ENCODE measurements at places on chromosomes 5 and 9.

DNA sequence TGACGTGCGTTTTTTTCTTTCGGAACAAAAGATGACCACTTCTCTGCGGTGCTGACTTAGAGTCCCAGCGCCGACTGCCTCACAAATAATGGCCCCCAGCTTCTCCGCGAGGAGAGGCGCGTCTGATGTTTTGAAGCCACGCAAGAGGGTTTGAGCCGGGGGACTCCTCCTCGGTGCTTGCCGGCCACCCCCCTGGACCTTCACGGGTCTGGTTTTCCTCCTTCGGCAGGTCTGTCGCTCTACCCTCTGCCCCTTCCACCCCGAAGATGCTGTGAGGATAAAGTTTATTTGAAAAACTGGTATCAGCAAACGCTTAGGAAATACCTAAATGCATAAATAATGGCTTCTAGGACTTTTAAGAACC is 584 bp downstream of the USP20 start:
- peak; percentile 41 for DNase-seq

GRCh38 chr5:117738571-117738970 is 1163.9 kb upstream of the SEMA6A start:
- no peak for DNase-seq

GRCh38 chr9:106700676-106701075 is 162.3 kb upstream of the ZNF462 start:
- no peak for DNase-seq

DNA sequence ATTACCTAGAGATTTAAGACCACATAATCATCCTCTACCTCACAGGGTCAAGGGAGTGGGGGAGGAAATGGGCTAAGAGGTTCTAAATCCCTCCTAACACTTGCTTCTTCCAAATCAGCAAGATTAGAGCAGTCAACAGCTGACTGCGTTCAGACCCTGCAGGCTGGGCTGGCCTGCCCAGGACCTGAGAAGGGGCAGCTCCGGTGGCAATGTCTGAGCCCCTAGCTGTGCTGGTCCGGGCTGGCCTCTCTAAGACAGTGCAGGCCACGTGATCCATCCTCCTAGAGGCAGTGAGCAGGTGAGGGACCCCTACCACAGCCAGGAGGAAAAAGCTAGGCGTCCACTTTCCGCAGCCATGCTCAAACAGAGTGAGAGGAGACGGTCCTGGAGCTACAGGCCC is at the start of gene KCNV2:
KCNV2 (plus strand) TSS at position 126 of the 400 bp plus-strand sequence; CDS start at position 356, 230 bp downstream.
- DNase-seq = no peak

DNA sequence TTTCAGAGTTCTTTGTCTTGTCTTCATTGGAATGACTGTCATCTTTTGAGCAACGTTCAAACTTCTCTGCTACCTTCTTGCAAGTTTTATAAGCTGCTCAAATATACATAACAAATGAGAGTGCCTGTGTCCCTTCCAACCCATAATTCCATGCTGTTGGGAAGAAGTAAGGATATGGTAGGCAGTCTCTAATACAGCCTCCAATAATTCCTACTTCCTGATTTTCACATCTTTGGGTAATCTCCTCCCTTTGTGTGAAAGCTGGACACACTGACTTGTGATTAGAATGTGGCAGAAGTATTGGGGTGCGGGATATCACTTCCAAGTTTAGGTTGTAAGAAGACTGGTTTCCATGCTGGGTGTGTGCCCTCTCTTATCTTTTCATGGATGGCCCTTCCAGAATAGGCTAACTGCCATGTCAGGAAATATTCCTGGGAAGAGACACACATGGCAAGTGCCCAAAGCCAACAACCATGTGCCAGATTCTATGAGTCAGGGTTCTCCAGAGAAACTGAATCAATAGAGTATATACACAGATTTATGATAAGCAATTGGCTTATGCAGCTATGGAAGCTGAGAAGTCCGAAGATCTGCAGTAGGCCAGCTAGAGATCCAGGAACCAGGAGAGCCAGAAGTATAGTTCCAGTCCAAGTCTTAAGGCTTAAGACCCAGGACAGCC is 531.3 kb downstream of the NTRK2 start:
- DNase-seq = no peak

DNA sequence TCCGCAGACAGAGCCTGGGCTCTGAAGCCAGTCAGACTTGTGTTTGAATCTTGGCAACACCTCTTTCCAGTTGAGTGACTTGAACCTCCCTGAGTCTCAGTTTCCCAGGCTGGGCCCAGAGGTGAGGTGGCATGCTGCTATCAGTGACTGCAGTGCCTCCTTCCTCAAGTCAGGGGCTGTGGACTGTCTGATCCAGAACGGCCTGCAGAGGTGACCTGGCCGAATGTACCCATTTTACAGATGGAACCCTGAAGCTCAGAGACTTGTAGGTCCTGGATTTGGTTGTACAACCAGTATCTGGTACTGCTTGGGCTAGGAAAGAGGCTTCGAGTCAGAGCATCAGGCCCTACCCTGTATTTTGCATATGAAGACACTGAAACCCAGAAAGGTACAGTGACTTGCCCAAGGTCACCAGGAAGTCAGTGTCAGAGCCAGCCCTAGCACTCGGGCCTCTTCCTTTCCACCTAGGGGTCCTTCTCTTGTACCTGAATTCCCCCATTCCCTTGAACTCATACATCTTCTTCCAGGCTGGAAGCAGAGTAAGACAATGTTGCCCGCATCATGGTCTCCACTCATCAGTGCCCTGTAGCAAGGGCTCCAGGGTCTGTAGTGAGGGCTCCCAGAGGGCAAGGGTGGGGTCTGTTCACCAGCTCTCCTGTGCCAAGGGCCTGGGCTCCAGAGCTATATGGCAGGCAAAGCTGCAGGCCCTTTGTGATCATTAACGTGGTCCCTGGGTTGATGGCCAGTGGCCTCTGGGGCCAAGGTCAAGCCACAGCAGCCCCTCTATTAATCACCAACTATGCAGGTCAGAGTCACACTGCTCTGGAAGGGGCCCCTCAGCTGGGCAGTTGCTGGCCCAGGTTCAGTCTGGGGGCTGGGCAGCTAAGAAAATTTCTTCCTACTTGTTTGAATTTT is 28.5 kb downstream of the GSN start:
- no peak for DNase-seq

- no peak for DNase-seq
Measured at GRCh38 chr5:172481011-172481800, 26.9 kb upstream of the SH3PXD2B start.

DNA sequence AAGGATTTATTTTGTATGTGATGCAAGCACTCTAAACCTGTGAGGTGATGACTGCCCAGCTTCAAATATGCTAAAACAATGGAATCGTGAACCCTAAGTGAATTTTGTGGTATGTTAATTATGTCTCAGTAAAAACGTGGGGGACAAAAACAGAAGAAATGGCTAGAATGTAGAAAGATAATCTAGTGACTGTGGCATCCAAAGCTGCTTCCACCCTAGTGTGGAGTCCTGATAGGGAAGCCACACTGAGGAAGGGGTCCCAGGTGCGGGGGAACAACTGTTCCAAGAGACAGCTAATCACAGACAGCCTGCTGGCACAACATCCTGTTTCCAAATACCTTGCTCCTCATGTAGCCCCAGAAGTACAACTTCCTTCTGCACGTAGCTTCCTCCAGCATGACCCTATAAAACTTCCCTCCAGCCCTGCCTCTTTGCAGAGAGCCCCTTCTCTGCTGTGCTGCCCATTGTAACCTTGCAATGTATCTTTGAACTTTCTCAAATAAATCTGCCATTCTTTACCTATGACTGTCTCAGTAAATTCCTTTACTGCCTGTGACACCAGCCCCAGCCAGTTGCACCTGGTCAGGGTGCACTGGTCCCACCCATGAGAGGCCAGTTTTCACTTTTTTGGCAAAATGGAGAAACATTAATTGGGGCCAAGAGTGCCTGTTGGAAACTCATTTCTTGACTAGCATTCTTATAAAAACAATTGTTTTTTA is 4.9 kb downstream of the GMCL2 start:
- no peak for DNase-seq

- DNase-seq = no peak
Measured at GRCh38 chr9:127184641-127185040, 62.2 kb upstream of the ANGPTL2 start.

GRCh38 chr5:10676946-10677345 is 84.1 kb downstream of the DAP start:
- DNase-seq = no peak

GRCh38 chr5:167579693-167580055 is 711.8 kb upstream of the WWC1 start:
- DNase-seq = no peak

- no peak for DNase-seq
Measured at GRCh38 chr9:133590231-133590855, 18.8 kb downstream of the FAM163B start.

DNA sequence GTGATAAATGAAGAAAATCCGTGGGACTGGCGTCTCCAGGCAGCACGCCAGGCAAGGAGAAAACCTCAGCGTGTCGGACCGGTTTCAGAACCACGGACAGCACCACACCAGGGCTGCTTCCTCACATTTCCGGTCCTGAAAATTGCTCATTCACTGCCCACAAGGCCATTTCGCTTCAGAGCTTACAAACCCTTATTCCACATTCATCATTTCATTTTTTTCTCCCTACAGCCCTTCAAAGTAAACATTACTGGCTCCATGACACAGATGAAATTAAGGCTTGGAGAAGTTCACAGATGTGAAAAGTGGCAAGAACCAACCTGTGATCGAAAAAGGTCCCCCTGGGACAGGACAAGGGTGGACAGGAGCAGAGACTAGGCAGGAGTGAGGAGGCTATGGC is 1.5 kb upstream of the GPRIN1 start:
- peak; percentile 80 for DNase-seq

DNA sequence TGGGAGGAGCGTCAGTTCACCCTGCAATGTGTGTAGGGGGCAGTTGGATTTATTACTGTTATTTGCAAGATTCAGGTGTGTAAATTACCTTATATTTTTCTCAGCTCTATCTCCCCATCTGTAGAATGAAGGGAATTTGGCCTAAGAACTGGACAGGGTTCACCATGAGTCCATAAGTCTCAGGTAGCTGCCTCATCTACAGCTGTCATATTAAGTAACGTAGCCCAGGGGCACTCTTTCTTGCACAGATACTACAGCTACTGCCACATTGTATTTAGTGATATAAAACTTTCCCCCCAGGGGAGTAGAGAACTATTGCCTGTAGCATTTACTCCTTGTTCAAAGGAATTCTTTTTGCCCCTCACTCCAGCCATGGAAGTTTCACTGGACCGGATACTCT is 301.4 kb upstream of the ZNF608 start:
- no peak for DNase-seq

DNA sequence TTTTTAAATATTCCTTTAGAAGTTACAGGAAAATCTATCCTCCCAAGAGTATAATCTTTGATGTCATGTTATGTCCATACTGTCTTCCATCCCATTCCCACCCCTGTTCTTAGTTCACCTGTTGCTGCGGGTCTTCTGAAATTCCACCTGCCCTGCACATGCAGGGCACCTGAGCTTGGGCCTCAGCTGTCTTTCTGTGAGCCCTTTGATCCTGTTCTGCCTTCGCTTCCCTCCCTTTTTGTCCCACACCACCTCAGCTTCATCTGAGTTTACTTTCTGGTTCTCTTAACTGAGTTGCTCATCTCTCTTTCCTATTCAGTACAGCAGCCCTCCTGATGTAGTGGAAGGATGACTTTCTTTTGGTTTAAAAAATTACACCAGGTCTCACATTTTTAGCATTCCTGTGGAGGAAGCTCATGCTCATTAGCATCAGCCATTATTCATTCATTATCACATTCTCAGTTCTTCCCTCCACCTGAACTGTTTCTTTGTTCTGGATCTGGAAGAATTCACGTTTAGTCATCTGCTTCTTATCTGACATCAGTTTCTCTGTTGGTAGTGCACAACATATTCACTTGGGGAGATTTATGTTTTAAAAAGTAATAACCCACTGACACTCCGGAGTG is 211.0 kb downstream of the ADCY2 start:
- DNase-seq = no peak

DNA sequence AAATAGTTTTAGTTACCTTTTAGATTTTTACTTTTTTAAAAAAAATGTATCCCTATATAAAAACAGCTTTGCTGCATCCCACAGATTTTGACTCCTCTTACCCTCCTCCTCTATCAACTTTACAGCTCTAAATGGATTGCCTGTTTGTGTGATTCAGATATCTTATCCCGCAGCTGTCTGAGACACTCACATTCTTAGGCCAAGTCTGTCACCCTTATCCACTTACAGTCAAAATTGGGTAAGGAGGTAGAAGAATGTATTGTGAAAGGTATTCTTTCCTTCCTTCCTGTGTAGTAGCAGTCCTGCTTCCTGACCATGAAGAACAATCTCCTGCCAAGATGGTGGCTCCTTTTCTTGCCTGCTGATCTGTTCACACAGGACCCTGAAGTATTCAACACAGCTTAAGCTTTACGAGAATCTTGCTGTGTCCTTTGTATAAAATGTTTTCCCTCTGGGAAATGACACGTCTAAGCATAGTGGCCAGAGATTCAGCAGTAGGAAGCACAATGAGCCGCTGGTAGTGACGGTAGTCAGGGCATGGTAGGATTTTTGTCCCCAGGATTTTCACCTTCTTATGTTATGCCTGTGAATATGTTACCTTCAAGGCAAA is 67.7 kb upstream of the ST8SIA4 start:
- DNase-seq = no peak

- no peak for DNase-seq
Measured at GRCh38 chr5:155021842-155022241, 8.3 kb downstream of the KIF4B start.

DNA sequence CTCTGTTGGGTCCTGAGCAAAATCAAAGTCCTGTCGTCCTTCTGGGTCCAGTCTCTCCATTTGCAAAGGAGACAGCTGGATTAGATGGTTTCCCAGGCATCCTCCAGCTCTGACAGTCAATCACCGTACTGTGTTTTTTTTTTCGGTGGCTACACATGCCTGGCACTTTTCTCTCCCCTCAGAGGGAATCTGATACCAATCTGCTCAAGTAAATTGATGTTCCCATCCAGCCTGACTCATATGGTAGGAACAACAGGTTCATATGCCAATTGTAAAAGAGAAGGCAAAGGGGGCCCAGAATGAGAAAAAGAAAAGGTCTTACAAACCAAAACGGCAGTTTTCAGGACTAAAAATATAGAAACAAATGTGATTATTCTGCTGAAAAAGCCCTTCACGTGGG is 1.2 kb downstream of the FBXO10 start:
- DNase-seq = no peak

GRCh38 chr9:17630531-17630949 is 51.7 kb downstream of the SH3GL2 start:
- DNase-seq = no peak

DNA sequence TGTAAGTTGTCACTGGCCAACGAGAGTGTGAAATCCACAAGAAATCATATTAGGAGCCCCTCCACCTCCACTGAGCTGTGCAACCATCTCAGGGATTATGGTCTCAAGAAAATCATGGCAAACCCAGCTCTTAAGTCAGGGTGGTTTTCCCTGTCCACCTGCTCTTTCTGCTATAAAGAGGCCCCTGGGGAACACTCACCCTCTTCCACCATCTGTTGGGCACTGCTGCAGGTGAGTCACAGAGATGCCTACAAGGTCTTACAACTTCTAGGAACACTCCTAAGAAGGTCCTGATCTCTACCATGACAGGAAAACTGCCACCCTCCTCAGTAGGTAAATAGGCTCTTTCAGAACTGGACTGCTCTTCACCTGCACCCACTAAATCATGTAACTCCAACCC is 61.8 kb downstream of the DRD1 start:
- no peak for DNase-seq

GRCh38 chr5:151362970-151363369 is 15.6 kb upstream of the SLC36A2 start:
- no peak for DNase-seq

Measured in activated CD4-positive, alpha-beta memory T cell treated with anti-CD3 and anti-CD28 coated beads for 36 hours (primary cell).